ENCODE measurements at places on chromosomes 4 and X. TPM values are rescaled to one million over a fixed set of nuclear protein-coding genes. Genes with fewer than 3 reads are reported as not detected.
A peak's percentile ranks its signal among the peaks of the same experiment; 100 is the strongest.

Gene CDS1
- total RNA-seq: under 0.01 TPM

Gene NXF2
- not detected for total RNA-seq

Gene PLK4
- total RNA-seq: 11.7 TPM

Gene CCNB3
- 4.3 TPM for total RNA-seq

Gene UCP1
- total RNA-seq: not detected

Gene STOX2
- 0.97 TPM for total RNA-seq

Gene FAT4
- total RNA-seq: 44.9 TPM

Gene AFP
- total RNA-seq: 0.32 TPM

Gene C4orf51
- not detected for total RNA-seq

Gene NDNF
- 0.32 TPM for total RNA-seq

DNA sequence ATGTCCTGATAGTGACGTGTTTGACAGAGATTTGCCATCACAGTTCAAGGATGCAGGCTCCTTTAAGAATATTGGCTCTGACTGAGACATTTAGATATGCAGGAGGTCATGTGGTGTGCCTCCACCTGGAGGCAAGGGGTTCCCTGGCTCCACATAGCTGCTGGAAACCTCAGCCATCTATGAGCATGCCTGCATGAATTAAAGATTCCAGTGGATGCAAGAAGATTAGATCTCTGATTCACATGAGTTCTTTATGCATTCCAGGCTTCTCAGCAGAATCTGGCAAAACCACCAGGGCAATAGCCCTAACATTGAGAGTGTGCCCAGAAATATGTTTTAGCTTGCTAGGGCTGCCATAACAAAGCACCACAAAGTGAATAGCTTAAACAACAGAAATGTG lies 298.5 kb upstream of the AADAT start:
- DNase-seq: no peak

DNA sequence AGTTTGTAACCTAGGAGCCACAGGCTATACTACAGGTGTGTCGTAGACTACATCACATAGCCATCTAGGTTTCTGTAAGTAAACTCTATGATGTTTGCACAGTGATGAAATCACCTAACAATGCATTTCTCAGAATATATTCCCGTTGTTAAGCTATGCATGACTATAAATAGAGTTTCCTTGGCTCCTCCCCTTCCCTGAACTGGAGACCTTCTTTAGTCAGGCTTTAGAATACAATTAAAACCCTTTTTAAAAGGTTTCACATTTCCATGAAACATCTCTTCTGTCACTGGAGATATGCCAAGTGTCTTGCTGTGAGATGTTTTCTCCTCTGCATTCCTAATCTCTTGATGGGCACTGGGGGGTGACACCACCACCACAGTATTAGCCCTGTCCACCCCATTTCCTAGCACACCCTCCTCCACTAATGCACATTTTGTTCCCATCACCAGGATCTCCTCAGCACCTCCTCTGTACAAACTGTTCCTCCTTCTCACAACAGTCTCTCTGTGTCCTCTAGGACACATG lies 334.6 kb upstream of the CPEB2 start:
- DNase-seq: no peak

DNA sequence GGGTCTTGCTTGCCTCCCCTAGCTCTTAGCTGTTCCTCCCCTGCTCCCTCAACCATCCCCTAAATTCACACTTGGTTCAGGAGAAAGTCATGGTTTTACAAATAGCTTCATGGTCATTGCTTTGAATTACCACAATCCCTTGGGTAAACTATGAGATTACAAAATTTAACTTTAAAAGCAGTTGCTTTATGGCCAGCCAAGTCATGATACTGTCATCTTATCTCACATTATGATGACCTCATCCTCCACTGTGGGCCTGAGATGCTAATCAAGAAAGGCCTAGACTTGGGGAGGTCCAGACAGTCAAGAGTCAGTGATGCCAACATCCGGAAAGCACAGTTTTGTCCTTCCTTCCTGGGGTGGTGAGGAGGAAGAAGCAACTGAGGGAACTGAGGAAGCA lies 10.5 kb upstream of the FGF16 start:
- DNase-seq: peak; percentile 28

DNA sequence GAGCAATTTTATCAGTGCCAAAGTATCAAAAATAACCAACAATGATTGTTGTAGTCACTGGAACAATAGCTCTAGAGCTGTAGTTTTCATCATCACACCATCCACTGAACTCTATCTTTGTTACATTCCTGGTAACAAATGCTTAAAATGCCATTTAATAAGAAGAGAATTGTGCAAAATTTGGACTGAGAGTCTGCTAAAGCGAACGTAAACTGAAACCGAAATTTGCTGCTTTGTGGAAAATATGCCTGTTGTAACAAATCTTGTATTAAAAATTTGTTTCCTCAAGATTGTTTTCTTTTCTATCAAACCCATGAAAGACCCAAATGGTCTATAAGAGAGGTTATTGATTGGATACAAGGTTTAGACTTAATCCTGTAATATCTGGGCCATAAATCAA lies 109.3 kb upstream of the TECRL start:
- no peak for DNase-seq

- no peak for DNase-seq
Measured at GRCh38 chr4:94722270-94722669, 35.5 kb upstream of the BMPR1B start.

DNA sequence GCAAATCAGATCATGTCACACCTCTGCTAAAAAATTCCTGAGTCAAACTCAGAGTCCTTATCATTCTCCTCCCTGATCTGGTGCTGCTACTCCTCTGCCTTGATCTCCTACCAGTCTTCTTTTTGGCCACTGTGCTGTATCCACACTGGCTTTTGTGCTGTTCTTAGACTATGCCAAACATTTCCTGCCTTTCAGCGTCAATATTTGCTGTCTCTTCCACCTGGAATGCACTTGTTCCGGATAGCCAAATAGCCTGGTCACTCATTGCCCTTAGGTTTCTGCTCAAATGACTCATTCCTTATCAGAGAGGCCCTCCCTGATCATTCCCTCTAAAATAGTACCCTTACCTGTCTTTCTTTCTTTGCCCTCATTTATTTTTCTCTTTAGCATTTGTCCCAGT lies 24.4 kb upstream of the RP2 start:
- no peak for DNase-seq

DNA sequence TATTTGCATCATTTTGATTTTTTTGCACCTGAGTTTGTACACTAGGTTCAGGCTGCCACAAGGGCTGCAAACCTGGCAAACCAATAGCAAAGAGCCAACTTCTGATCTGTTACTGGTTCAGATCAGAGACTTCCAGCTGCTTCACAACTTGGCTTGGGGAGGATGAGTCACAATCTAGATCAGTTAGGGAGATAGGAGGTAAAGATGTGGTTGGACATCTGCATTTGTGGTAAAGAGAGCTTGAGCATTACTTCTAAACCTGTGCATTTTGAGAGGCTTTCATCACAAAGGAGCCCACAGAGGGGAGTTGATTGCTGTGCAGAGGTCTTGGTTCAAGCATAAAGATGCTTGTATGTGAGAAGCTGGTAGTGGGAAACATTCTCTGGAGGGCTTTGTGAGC lies 34.5 kb downstream of the LINC00632 start:
- no peak for DNase-seq

DNA sequence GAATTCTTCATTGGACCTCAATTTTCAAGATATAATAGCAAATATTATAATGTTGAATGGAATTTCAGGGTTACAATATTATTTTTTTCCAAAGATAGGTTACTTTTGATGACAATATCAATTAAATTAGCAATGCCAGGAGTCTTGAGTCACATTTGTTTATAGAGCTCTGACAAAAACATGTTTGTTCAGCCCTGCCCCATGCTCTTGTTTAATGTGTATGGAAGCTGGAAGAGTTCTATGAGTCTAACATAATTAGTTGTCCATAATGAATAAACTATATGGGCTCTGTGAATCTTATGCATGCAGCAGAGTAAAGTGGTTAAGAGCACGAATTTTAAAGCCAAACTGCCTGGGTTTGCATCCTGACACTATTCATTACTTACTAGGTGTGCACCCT lies 22.9 kb upstream of the ALB start:
- DNase-seq: no peak

All from fibroblast of villous mesenchyme (primary cell).